Foreskin fibroblast (primary cell): ENCODE measurements at places on chromosomes 6 and 20.
A peak's percentile ranks its signal among the peaks of the same experiment; 100 is the strongest.

DNA sequence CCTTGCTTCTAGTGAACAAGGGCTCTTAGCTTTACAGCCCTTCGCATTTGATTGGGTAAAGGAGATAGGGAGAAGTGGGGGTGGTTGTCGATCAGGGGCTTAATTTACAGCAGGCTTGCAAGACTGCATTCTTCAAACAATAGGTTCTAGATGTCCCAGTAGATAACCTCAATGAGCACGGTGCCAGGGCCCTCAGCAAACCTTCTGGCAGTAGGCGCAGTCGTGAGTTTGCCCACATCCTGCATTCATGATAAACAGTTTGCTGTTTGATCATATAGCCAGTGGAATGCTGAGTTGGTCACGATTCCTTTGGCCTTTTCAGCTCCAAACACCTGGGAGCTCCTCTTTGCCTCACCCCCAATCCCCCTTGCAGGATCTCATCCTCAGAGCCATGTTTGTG is 27.5 kb downstream of the SUN5 start:
- no peak for DNase-seq

DNA sequence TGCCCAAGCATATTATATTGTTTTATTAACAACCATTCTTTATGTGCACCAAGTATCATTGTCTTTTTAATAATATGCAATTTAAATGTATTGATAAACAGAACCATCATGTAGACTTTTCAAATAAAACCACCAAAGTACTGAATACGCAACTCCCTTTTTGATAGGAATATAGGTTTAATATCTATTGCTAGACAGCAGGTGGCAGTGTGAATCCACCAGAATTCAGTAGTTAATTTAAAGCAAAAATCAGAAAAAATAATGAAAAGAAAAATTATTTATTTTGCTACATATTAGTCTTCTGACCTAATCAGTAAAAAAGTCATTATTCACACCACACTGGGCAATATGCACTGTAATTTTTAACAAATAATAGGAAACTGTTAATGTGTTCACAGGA is 143.7 kb downstream of the KLHL32 start:
- peak; percentile 10 for DNase-seq

GRCh38 chr6:12343440-12344162 is 53.4 kb downstream of the EDN1 start:
- peak; percentile 46 for DNase-seq

DNA sequence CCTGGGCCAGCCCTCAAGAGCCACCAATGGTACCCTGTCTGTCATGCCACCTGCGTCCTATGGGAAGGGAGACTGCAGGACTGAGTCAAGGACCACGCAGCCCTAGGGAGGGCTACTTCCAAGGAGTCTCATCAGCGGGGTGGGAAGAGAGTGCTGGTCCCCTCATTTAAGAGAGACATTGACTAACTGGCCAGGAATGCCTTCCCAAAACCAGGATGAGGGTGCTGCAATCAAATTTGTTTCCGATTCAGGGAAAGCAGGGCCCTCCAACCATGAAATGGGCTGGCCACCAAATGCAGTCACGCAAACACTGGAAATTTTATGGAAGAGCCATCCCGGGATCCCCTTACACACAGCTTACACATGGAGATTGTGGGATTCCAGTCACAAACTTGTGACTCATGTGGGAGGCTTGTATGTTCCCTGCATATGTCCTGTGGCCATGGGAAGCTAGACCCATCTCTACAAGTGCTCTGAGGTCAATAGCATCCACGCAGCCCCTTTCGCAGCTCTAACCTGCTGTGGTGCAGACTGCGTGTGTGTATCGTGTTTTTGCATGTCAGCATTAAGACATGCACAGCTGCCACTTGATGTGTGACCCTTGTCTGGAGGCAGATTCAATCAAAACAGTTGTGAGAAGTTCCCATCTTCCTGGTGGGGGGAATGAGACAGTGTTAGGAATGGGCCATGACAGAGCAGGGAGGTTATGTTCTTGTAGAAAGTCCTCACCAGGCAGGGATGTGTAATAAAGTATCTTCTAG is 53.0 kb upstream of the CST7 start:
- DNase-seq, result no peak

DNA sequence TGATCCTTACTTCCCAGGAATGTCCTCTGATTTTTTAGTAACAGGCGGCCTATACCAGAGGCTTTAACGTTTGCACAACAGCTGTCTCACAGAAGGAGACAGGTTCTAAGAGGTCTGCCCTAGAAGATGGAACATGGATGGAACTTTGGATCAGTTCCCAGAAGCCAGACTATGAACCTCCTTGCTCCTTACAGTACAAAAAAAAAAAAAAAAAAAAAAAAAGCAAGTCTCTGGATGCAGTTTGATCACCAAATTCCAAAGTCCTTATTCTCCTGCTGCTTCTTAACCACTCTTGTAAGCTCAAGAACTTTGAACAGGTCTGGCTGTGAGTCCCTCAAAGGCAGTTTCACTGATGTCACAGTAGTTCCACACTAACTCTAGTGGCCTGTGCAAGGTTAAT is 2.0 kb upstream of the TRMT11 start:
- peak; percentile 81 for DNase-seq

- no peak for DNase-seq
Observed at GRCh38 chr6:37862992-37863391, 43.5 kb downstream of the ZFAND3 start.

- no peak for DNase-seq
Observed at GRCh38 chr20:45069261-45069660, 31.7 kb downstream of the KCNS1 start.
